Ovary (tissue), 10 donors: ENCODE measurements at places on chromosomes 11 and 22.

DNA sequence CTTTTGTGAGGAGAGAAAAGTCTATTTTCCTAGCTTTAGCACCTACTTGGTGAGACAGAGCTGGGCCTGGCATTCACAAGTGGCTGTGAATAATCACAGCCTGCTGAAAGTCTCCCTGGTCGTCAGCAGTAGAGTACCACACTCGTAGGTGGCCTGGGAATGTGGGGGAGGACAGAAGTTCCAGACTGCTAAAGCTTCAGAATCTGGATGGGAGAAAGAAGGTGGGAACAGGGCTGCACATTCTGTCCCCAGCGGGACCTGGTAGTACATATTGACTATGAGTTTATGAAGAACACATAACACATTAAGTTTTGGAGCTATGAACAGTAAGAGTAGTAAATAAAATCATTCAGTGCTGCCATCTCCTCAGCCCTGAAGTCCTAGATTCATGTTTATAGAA is 19.0 kb upstream of the LIMK2 start:
- no peak overlapping the region for H3K27ac ChIP-seq
- H3K27me3 ChIP-seq, result no peaks in the 10 kb centered on the region
- DNase-seq, result no peak
- no peaks in the 10 kb centered on the region for H3K36me3 ChIP-seq
- no peak overlapping the region for H3K4me3 ChIP-seq

DNA sequence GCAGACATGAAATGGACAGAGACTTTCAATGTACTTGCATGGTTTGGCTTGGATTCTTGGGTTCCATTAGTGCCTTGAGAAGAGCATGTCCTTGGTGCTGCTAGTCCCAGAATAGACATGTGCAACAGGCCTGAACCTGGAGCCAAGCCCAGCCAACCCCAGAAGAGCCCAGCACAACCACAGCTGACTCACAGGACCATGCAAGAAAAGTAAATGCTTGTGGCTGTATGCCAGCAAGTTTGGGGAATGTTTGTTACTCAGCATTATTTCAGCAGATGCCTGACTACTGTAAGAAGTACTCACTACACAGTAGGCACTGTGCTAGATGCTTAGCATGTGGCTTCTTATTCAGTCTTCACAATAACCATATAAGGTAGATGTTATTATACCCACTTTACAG is 39.2 kb upstream of the HMGXB4 start:
- DNase-seq, result no peak
- H3K4me3 ChIP-seq, result no peak overlapping the region
- no peak overlapping the region for H3K27ac ChIP-seq
- no peaks in the 10 kb centered on the region for H3K27me3 ChIP-seq
- no peaks in the 10 kb centered on the region for H3K36me3 ChIP-seq

GRCh38 chr11:45285250-45285828 is 802 bp downstream of the SYT13 start:
- H3K4me1 ChIP-seq, result peaks cover 2% of the 10 kb centered on the region
- no peak overlapping the region for H3K27ac ChIP-seq
- no peak overlapping the region for H3K4me3 ChIP-seq
- no peak for DNase-seq

GRCh38 chr22:45948081-45948648 is 28.8 kb downstream of the WNT7B start:
- H3K4me3 ChIP-seq, result no peak overlapping the region
- H3K4me1 ChIP-seq, result no peaks in the 10 kb centered on the region
